ENCODE measurements at places on chromosomes 3 and 15.

DNA sequence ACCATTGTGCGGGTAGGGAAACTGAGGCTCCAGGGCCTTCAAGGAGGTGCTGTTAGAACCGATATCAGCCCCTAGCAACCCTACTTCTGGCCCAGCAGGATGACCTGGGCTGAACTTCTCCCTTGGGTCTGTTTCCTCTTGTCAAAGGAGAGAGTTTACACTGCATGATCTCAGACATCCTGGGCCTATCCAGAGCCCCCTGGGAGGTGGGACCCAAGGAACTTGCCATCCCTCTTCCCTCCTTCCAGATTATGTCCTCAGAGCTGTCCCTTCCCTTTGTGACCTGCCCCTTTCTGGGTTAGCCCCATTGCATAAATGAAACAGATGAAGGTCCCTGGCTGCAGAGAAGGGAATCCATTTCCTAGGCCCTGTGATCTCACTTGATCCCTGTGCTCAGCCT lies 12.3 kb upstream of the DNAH1 start:
- DNase-seq = no peak

DNA sequence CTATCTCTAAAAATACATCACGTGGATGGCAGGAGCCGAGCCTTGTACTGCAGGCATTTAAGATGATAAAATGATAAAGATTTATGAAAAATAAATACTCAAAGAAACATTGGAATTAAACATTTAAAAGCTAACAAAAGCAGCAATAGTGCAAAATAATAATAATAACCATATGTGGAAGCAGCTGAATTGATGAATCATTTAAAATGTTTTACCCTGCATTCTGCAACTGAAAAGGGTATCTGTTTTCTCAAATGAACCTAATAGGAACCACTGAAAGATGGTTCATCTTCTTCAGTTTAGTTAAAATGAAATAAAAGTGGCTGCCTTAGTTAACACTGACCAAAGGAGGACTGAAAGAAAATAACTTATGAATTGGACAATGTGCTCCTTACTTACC lies 436.1 kb downstream of the TUSC7 start:
- no peak for DNase-seq

DNA sequence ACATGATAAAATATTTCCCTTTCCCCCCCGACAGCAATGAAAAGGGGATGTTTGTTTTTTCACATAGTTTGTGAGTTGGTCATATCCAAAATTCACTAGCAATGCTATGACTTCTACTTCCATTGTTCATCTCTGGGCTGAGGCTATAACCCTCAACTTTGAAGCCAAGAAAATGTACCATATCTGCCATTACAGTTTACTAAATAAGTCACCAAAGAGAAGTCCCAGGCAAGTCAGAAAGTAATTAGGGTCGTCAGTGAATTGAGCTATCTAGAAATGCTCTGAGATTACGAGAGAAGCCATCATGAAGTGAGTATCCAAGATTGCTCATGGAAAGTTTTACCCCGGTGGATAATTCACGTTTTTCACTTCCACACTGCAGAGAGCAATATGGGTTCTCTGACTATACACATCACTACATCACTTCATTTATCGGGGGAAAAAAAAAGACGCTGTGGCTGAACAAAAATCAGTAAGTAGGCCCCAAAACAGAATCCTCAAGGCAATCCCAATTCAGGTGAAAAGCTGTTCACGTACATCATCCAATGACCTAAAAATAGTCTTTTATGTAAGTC lies 1.4 kb downstream of the PEAK1 start:
- DNase-seq = no peak

- no peak for DNase-seq
Observed at GRCh38 chr15:69896606-69897005, 201.1 kb downstream of the TLE3 start.

DNA sequence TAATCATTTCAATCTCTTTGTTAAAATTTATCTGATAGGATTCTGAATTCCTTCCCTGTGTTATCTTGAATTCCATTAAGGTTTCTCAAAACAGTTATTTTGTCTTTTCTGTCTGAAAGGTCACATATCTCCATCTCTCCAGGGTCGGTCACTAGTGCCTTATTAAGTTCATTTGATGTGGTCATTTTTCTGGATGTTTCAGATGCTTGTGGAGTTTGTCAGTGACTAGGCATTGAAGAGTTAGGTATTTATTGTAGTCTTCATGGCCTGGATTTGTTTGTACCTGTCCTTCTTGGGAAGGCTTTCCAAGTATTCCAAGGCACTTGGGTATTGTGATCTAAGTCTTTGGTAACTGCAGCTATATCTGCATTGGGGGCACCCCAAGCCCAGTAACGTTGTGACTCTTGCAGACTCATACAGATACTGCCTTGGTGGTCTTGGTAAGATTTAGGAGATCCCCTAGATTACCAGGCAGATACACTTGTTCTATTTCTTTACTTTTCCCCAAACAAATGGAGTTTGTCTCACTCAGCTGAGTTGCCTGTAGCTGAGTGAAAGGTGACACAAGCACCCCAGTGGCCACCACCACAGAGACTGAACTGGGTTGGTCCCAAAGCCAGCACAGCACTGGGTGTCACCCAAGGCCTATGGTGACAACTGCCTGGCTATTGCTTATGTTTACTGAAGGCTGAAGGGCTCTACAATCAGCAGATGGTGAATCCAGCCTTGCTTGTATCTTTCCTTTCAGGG lies 18.9 kb upstream of the SLC27A2 start:
- DNase-seq = peak; percentile 55

- DNase-seq = no peak
Observed at GRCh38 chr3:174767406-174767805, 91.7 kb upstream of the NAALADL2 start.

DNA sequence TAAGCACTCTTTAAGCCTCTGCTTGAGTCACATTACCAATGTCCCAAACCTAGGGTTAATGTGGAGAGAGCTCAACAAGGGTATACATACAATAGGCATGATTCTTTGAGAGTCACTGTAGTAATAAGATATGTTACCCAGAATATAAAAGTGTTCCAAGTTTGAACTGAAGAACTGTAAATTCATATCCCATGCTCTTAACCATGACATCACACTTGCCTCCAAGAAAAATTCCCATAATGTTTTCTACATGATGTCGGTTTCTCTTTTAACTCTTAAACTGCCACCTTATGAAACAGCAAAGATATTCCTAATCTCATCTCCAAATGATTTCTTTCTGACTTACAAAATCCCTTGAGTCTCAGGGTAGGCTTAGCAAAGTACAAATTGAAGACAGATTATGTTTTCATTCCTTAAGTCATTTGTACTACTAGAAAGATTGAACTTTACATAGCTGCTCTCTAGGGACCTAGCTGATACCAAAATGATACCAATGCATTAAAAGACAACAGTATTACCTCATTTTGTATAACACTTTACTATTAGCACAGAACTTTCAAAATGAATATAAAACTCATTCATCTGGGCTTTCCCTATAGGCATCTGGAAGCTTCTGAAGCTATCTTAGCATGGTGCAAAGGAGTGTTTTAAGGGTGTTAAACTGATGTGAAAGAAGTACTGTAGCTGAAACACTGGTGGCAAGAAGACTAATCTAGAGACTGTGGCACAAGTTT lies 127.1 kb downstream of the KCNMB2 start:
- DNase-seq = no peak

DNA sequence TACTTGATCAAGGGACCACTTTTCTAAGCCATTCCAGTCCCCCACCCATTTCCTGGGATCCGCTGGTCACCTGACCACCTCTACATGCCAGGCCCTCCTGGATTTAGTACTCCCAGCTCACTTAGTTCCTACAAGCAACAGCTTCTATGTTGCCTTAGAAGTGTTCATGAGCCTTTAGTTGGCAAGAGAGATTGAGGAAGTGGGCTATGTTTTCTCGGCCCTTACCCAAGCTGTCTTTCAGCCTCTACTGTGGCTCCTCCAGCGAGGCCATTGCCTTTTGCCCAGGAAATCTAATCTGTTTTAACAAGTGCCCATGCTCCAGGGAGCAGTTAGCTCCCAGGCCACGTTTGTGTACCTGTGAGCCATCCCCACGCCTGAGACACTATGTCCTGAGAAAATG lies 4.5 kb upstream of the PRKAR2A start:
- DNase-seq = no peak

DNA sequence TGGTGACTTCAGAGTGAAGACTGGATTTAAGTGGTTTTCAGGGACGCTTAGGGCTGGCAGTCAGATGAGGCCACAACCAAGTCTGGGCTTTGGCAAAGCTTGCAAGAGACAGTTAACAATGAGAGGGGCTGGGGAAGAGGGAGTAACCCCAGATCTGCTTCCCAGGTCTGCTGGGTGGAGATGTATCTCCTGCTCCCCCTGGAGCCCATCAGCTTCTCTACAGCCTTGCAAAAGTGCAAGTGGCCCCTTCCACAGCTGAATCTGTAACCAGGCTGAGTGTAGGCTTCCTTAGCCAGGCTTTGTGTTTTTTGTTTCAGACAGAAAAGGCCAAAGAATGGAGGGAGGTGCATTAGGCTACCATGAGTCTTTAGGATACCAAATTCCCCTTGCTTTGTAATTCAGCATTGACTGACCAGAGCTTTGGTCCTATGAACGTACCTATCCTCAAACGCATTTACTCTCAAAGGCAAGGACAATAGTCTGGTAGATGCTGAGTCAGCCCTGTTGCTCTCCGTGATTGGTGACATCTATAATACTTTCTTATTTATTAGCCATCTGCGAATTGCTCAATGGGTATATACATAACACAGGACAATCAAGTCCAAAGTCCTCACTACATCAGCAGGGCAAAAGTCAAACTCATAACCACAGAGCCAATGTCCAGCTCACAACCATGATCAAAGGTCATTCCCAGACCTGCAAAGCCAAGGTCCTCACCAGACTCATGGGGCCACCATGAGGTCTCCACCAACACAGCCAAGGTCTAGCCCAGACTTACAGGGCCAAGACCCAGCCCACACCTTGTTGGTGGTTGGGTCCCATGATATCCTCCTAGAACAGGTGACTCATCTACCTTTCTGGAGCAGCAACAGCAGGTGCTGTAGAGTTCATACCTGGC lies 17.1 kb downstream of the CCDC13 start:
- DNase-seq = peak; percentile 27

DNA sequence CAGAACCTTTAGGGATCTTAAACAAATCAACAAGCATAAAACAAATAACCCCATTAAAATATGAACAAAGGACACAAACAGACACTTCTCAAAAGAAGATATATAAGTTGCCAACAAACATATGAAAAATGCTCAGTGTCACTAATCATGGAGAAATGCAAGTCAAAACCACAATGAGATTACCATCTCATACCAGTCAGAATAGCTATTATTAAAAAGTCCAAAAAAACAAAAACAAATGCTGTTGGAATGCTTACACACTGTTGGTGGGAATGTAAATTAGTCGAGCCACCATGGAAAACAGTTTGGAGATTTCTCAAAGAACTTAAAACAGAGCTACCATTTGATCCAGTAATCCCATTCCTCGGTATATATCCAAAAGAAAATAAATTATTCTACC lies 423.6 kb downstream of the OTOL1 start:
- DNase-seq = no peak

DNA sequence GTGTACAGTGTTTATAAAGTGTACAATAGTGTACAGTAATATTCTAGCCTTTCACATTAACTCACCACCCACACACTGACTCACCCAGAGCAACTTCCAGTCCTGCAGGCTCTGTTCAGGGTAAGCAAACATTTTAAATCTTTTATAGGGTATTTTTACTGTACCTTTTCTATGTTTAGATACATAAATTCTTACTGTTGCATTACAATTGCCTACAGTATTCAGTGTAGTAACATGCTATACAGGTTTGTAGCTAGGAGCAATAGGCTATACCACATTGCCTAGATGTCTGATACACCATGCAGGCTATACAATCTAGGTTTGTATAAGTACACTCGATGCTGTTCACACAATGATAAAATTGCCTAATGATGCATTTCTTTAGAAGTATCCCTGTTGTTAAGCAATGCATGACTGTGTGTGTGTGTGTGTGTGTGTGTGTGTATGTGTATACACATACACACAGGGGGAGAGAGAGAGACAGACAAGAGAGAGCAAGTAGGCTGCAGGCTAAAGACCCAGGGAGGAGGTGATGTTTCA lies 72.5 kb upstream of the PRR23C start:
- peak; percentile 54 for DNase-seq

DNA sequence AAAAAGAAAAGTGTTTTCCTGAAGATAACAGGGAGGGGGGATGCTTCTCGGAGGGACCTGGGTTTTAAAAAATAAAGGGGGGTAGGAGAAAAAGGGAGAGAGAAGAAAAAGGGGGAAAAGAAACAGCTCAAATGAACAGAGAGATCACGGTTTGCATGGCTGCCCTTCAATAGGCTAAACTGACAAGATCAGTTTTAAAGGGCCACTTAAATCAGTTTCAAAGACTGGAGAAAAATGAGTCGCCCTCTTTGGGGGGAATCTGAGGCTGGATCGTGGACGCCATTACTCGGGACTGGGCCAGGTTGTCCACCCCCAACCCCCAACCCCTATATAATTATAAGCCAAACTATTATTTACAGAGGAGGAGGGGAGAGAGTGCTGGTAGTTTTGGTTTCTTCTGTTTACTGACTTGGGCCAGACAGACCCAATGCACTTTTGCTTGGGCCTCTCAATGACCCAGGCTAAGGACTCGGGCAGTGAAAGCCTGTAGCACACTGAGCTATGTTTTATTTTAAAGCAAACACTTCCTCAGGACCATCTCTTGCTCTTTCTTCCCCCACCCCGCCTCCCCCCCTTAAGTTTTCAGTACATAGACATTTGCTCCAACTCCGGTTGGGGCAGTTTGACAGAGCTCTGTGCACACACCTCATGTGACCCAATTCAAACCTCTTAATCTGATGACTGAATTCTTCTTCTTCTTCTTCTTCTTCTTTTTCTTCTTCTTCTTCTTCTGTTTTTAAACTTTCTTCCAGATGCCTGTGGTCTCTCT lies 6.3 kb downstream of the NR2F2 start:
- no peak for DNase-seq

DNA sequence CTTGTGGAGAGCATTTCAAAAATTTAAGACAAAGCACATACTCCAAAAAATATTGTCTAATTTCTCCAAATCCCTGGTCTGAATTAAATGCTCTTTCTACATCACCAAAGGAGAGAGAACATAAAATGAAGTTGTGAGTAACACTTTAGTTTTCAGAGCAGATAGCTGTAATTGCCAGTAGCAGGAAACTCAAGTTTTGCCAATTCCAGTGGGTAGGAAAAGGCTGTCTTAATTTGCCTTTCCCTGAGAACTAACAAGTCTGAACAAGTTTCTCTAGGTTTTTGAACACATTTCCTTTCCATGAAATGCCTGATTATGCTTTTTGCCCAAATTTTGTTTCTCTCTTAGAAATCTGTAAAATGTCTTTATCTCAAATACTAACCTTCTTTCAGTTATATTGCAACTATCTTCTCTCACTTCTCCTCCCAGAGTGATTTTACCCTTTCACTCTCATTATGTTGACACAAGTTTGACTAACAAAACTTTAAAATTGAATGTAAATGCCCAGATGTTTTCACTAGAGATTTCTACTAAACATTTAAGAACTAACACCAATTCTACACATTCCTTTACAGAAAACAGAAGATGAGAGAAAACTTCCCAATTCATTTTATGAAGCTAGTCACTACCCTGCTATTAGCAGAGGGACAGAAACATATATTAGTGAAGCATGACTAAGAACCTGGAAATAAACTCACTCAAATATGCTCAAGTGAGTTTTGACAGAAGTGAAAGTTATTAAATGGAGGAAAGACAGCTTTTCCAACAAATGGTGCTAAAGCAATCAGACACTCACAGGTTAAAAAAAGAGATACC lies 38.4 kb downstream of the RFX7 start:
- DNase-seq = peak; percentile 76

- peak; percentile 74 for DNase-seq
Observed at GRCh38 chr3:4523710-4524698, 30.9 kb downstream of the ITPR1 start.

Measured in epithelial cell of esophagus (primary cell).